ENCODE measurements at places on chromosomes 2 and 18. TPM values are rescaled to one million over a fixed set of nuclear protein-coding genes. Genes with fewer than 3 reads are reported as not detected.

FAM161A gene
- total RNA-seq: 1.2 TPM

FSHR gene
- total RNA-seq: not detected

SLC30A3 gene
- not detected for total RNA-seq

RNU2-63P gene
- not detected for total RNA-seq

HDHD2 gene
- 26.5 TPM for total RNA-seq

ASB18 gene
- not detected for total RNA-seq

TBC1D8 gene
- 7.5 TPM for total RNA-seq

ZNG1B gene
- 12.9 TPM for total RNA-seq

IL36G gene
- not detected for total RNA-seq

GKN2 gene
- not detected for total RNA-seq

EPAS1 gene
- total RNA-seq: 71.1 TPM

SLC11A1 gene
- total RNA-seq: 0.29 TPM

NXPH2 gene
- not detected for total RNA-seq

FBLN7 gene
- total RNA-seq: not detected

GREB1L gene
- total RNA-seq: 1.2 TPM

AQP12B gene
- not detected for total RNA-seq

PRKRA gene
- 69.8 TPM for total RNA-seq

SLC16A14 gene
- 3.5 TPM for total RNA-seq

TRIM43 gene
- total RNA-seq: not detected

WIPF1 gene
- total RNA-seq: 13.8 TPM

REG3G gene
- not detected for total RNA-seq

CAPN14 gene
- total RNA-seq: under 0.01 TPM

C2orf66 gene
- not detected for total RNA-seq

TMEM37 gene
- total RNA-seq: 4.1 TPM

ZNF521 gene
- total RNA-seq: 2.1 TPM

HRH4 gene
- total RNA-seq: not detected
